RWPE1 (cell line): ENCODE measurements at places on chromosomes 16 and 17.

GRCh38 chr17:55317284-55317683, 52.5 kb downstream of the HLF start:
- DNase-seq: no peak

GRCh38 chr17:76654408-76654807, 10.9 kb upstream of the ST6GALNAC1 start:
- no peak for DNase-seq

DNA sequence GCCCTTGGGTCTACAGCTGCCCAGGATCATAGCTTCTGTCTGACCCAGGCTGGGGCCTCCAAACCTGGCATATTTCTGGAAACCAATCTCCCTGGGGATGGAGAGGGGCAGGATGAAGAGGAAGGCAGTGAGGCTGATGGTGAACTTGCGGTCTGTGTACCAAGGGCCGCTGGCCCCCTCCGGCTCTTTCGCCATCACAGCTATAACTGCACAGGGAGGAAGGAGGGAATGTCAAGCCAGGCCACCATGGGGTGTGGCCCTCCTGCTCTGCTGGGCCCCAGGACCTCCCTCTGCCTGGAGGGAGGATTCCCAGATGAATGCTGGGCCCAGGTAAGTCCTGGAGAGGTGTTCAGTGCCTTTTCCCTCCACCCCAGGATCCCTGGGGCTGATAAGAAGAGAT, 6.3 kb downstream of the SLC38A7 start:
- no peak for DNase-seq

DNA sequence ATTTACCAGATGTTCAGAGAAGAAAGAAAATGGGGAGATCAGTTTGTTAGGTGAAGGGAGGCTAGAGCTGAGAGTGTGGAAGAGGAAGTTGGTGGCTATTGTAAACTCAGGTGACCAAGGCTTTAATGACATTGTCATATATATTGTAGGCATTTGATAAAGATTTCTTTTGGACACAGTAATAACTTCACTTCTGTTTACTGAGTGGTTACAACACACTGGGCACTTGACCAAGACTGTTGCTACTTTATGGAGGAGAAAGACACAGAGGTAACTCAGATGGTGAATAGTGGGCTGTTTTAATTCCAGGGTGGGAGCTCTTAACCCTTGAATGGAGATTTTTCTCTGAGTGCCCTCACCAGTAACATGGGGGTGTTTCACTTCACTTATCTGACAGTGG, 46.0 kb downstream of the TNRC6A start:
- DNase-seq: no peak

- no peak for DNase-seq
Measured at GRCh38 chr17:50771991-50772785, 4.9 kb upstream of the ANKRD40CL start.
